ENCODE measurements at places on chromosomes 11 and 22.

DNA sequence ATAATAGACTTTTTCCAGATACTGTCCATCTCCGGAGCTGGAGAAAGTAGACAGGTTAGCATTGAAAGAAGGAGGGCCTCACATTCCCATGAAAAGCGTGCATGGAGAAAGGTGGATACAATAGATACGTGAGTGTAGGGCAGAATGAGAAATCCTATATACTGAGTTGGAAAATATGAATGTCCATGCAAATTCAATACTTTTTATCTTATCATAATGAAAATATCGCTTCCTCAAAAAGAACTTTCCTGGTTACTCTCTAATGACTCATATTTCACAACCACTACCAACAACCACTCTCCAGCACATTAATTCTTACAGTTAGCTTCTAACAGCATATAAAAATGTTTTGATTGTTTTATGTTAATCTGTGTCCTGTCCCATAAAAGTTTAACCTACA is 22.0 kb upstream of the MS4A6A start:
- DNase-seq, result no peak

- no peak for DNase-seq
Measured at GRCh38 chr11:32821517-32821916, 8.2 kb upstream of the PRRG4 start.

- DNase-seq, result no peak
Measured at GRCh38 chr11:13923182-13923581, 39.3 kb upstream of the SPON1 start.

DNA sequence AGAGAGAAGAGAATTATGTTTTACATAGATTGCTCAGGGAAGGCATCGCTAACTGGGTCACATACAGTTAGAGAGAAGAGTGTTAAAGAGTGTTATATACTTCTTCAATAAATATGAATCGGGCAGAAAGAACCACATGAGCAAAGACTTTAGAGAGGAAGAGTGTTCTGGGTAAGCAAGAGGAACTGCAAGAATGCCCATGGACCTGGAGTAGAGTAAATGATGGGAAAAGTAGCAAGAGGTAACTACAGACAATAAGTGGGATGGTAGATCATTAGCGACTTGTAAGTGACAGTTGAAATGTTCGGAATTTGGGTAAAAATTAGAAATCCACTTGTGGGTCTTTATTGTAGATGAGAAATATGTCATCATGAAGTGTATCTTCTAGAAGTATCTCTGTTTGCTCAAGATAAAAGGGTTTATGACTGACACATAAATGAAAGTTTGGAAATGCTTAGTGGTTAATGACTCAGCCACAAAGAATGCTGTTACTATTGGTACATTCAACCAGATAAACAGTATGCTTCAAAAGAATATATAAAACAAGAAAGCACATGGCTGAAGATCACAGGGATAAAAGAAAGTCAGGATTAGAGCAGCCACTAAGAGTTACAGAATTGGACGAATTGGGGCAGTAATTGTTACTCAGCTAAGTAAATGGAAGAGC is 229.3 kb downstream of the CASP12 start:
- no peak for DNase-seq
